Ureter (tissue), 1 donor: ENCODE measurements at places on chromosomes 16 and 17. TPM values are rescaled to one million over a fixed set of nuclear protein-coding genes. Genes with fewer than 3 reads are reported as not detected.

The CA7 gene
- total RNA-seq, result not detected

The FBXO39 gene
- 0.23 TPM for total RNA-seq

The RAP1GAP2 gene
- 49.2 TPM for total RNA-seq

The PYY gene
- total RNA-seq, result not detected

The SUPT6H gene
- 96.9 TPM for total RNA-seq

The PLLP gene
- 34.3 TPM for total RNA-seq

The TMEM88 gene
- 9.9 TPM for total RNA-seq

The CA4 gene
- total RNA-seq, result 1.5 TPM

The SLC5A11 gene
- 0.70 TPM for total RNA-seq

The MAF gene
- 26.1 TPM for total RNA-seq

The TNFRSF12A gene
- 27.7 TPM for total RNA-seq

The TBC1D3G gene
- not detected for total RNA-seq

The GINS2 gene
- 2.6 TPM for total RNA-seq

The PSMD11 gene
- total RNA-seq, result 80.9 TPM

The SNX20 gene
- 1.8 TPM for total RNA-seq

The AOC3 gene
- 89.9 TPM for total RNA-seq

The ZG16 gene
- not detected for total RNA-seq

The FBXL19 gene
- total RNA-seq, result 25.7 TPM

The SKAP1 gene
- total RNA-seq, result 25.4 TPM

The KRT25 gene
- total RNA-seq, result not detected

The SOX15 gene
- total RNA-seq, result 8.0 TPM

The CKLF gene
- 34.0 TPM for total RNA-seq

The MMP28 gene
- total RNA-seq, result 23.5 TPM

The KIAA0753 gene
- total RNA-seq, result 42.1 TPM

The SLC43A2 gene
- total RNA-seq, result 30.9 TPM

The GUCY2D gene
- 0.81 TPM for total RNA-seq

The CDH13 gene
- total RNA-seq, result 5.9 TPM

The PLA2G10 gene
- 1.4 TPM for total RNA-seq

The TERB1 gene
- 1.0 TPM for total RNA-seq

The NTN3 gene
- not detected for total RNA-seq

The TBC1D3 gene
- not detected for total RNA-seq

The FGF11 gene
- total RNA-seq, result 3.5 TPM

The RSPRY1 gene
- total RNA-seq, result 44.7 TPM

The SRSF1 gene
- total RNA-seq, result 205 TPM

The RASL10B gene
- total RNA-seq, result 2.7 TPM
